Activated CD4-positive, alpha-beta T cell treated with anti-CD3 and anti-CD28 coated beads, Interleukin-2, amount 50 U/mL, for 48 hours (primary cell): ENCODE measurements at places on chromosomes 5 and 9.

DNA sequence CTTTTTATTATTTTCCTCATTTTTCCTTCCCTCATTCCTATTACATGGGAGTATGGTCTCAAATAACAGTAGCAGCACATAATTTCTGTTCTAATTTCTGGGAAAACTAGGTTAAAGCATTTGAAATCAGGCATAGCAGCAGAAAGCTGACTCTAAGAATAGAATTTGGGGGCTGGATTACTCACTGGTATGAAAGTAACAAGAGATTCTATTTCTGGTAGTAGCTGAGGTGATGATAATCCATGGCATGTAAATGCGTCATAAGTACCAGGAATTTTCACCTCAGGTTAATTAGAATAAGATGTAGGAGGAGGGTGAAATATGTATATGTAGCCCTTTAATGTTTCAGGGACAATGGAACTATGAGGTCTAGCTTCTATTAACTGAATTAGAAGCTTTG is 662.0 kb downstream of the PTPRD start:
- no peak for DNase-seq

- DNase-seq = no peak
Observed at GRCh38 chr9:123406691-123407216, 50.8 kb downstream of the CRB2 start.

DNA sequence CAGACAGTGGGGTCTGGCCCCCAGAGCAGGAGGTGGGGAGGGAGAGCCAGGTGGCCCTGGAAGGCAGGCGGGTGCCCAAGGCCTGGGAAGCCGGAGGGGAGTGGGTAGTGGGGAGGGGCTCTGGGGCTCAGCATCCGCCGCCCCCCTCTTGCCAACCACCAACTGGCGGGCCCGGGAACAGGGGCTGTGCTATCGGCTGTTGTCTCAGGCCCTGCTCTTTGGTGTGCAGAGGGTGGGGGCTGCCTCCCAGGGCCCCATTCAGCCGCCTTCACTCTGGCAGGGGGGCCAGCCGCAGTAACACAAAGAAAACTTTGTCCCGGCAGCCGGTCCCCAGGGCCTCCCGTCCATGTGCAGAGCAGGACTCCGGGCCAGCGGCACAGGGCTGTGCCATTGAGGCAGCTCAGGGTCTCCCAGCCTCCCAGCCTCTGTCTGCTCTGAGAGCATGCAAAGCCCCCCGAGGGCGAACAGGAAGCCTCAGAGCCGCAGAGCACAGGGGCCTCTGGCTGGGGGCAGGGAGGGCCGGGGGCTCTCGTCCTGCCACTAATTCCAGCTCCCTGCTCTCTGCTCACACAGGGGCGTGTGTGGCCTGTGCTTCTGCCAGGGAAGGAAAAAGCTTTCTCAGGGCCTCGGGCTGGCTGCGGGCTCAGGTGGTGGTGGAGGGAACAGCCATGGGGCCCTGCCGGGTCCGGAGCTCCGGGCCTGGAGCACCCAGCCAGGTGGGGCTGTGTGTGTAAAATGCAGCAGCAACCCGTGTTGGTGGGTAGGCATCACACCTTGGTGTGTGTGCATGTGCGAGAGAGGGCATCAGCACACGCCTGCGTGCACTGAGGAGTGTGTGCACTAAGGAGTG is 54.2 kb upstream of the NOTCH1 start:
- no peak for DNase-seq

DNA sequence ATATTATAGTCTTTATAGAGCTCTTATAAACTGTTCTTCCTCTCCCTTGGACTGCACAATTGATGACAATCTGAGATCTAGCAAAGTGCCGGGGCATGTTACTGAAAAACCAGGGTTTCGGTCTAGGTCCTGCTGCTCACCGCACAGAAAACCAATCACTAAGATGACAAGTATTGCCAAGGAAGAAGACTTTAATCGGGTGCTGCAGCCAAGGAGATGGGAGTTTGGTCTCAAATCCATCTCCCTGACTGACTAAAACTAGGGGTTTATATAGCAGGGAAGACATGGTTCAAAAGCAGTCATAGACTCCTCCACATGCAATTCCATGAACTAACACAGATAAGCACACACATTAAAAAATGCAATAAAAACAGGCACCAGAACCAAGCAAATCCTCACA is 390.6 kb downstream of the NFIB start:
- DNase-seq = no peak

DNA sequence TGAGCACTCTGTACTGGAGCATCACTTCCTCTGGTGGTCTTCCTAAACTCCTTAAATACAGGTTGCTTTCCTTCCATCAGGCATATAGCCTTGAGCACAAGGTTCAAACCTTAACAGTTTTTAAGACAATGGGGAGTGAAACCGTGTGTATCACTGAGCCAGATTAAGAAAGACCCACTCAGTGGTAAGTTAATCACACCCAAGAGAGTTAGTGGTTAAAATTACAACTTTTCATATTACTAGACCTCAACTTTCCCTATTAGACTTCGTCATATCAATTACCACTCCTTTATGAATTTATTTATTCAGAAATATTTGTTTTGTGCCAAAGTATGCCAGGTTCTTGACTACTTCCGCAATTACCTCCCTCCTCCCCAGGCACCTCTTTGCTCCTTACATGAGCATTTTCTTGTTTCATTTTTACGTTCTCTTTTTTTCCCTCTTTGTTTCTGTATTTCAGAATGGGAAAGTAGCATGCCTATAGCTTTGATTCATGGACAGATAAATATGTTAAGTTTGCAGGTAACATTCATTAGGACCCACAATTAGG is 351.0 kb downstream of the KIAA0825 start:
- DNase-seq = no peak

- DNase-seq = no peak
Observed at GRCh38 chr5:164203581-164204225, 698.3 kb downstream of the MAT2B start.

DNA sequence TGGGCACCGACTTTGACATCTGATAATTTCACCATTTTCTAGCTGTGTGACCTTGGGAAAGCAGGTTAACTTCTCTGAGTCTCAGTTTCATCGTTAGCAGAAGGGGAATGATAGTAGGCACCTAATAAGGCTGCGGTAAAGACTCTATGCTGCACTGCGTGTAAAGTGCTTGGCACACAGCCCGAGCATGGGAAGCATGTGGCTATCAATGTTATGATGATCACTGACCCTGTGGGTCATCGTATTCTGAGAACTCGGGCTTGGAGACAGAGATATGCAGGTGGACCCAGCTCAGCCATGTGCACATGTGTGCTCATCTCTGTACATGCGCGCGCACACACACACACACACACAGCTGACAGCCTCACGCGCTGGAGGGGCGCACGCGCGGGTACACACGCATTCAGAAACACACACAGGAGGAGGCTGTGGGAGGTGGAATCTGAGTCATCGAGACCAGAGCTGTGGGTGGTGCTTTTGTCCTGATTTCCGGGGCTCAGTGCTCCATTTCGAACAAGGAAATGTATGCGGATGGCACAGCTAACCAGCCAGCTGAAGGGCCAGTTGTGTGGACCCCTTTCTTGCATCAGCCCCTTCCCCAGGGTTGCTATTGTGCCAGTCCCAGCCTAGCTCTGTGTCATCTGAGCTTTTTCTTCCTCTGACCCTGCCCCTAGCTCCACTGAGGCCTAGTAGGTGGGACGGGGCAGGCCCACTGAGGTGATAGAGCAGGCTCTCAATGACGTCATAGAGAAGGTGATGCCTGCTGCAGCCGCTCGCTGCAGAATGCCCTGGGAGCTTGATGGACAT is 11.1 kb upstream of the ARAP3 start:
- DNase-seq = peak; percentile 84

GRCh38 chr5:146962801-146963355 is 84.3 kb upstream of the PPP2R2B start:
- no peak for DNase-seq

DNA sequence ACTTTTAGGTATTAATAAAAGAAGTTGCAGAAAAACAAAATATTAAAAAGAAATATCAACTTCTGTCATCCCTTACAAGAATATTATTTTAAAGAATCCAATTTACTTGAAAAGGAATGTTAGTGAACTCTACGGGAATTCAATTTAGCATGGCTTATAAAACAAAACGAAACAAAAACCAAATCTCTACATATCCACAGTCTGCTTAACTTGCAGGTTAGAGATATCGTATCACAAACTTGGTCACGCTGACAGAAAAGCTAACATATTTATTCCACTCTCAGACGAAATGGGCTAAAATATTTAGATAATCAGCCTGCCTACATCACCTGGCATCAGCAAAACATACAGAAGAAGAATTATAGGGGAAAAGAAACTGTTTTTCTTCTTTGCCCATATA is 92.7 kb downstream of the MPDZ start:
- no peak for DNase-seq

GRCh38 chr5:32044434-32044833 is 129.7 kb downstream of the GOLPH3 start:
- DNase-seq = no peak
